ENCODE measurements at places on chromosomes 6 and 20.

DNA sequence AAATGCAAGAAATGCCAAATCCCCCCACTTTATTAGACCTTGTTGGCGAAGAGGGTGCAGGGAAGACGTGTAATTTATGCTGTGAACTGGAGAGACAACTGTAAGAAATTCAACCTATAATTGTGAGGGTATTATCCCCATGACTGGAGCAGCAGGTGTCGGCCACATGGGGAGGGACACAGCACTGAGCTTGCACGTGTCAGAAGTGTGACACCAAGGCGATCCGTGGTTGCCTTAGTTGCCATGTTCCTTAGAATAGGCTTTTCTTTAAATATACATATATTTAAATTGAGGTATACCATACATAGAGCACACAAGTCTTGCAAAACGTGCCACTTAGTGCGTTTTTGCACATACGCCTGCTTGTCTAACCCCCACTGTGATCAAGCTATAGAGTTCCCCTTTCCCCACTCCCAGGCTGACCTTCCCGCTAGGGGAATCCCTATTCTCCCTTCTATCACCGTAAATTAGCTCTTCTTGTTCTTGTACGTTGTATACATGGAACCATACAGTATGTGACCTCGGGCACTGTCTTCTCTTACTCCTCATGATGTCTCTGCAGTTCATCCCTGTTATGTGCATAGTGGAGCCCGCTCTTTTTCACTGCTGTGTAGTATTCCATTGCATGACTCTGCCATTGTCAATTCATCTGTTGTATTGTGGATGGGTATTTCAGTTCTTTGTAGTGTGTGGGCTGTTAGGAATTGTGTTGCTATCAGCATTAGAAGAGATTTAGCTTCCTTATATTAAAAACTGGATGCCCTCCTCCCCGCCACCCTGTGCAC is 81.6 kb upstream of the PMEPA1 start:
- no peak for DNase-seq

DNA sequence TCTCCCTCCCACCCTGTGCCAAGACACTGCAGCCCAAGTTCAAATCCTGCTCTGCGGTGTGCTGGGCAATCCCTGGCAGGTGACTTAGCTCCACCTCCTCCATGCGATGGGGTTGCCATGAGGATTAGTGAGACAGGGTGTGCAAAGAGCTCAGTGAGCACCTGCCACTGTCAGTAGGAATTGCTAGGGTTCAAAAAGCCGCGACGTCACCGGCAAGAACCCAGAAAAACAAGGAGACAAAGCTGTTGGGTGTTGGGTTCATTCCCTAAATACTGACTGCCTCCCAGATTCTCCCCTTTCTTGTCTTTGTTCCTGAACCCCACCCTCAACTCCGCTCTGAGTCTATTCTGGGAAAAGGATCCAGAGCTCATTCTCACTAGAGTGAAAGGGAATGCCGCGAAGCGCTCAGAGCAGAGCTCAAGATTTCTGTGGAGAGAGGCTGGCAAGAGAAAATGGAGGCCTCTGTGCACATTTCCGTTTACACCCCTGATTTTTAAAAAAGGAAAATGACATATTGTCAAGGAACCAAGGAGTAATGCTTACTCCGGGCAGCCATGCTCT is 13.3 kb downstream of the PMEPA1 start:
- no peak for DNase-seq

- DNase-seq: no peak
Measured at GRCh38 chr20:43723186-43723585, 3.6 kb downstream of the GTSF1L start.

DNA sequence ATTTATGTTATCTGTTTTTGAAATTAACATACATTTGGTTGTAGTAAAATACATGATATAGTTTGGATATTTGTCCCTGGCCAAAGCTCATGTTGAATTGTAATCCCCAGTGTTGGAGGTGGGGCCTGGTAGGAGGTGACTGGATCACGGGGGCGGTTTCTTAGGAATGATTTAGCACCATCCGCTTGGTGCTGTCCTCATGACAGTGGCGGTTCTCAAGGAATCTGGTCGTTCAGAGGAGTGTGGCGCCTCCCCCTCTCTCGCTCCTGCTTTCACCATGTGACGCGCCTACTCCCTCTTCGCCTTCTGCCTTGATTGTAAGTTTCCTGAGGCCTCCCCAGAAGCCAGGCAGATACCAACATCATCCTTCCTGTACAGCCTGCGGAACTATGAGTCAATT is 29.0 kb downstream of the CTCFL start:
- DNase-seq: no peak

DNA sequence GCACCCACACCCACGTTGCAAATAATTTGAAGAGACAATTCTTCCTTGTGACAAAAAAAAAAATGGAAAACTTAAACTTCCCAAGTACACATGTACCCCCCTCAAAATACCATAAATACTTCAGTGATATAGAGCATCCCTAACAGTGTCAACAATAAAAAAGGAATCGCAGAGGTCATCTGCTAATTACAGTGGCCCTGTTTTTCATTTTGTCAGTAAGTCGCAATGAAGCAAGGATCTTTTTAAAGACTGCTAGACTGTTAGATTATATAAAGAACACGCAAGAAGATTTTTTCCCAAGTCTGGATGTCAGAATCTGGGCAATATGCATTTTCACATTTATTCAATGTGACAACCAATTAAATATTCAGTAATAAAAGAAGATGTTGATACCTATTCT is 93.9 kb downstream of the EPB41L2 start:
- DNase-seq: no peak

DNA sequence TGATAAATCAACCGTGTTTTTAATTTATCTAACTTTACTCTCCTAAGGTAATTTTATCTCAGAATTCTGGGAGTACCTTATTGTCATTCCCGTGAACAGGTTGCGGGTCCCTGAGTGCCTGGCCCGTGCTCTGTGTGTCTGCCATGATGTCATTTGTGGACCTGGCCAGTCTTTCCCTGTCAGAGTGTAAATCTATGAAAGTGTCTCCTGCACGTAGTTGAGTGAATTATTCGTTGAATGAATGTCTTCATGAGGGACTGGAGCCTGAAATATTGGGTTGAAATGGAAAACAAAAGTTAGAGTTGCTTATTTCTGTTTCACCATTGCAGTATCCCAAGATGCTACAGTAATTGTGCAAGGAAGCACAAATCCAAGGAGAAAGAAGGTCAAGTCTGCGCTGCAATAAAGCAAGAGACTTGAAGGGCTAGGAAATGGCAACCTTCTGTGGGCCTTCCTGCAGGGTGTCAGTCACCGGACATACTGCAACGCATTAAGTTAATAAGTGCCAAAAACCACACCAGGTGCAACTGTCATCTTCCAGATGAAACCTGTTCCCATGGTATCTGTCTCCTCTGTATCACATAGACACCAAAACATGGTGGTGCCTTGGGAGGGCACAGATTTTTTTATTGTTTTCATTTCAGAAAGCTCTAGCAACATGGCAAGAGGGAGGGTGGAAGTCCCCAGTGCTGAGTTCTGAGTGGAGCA is 135.5 kb downstream of the ZDHHC14 start:
- no peak for DNase-seq

- no peak for DNase-seq
Measured at GRCh38 chr20:14189794-14190402, 147.5 kb downstream of the FLRT3 start.

DNA sequence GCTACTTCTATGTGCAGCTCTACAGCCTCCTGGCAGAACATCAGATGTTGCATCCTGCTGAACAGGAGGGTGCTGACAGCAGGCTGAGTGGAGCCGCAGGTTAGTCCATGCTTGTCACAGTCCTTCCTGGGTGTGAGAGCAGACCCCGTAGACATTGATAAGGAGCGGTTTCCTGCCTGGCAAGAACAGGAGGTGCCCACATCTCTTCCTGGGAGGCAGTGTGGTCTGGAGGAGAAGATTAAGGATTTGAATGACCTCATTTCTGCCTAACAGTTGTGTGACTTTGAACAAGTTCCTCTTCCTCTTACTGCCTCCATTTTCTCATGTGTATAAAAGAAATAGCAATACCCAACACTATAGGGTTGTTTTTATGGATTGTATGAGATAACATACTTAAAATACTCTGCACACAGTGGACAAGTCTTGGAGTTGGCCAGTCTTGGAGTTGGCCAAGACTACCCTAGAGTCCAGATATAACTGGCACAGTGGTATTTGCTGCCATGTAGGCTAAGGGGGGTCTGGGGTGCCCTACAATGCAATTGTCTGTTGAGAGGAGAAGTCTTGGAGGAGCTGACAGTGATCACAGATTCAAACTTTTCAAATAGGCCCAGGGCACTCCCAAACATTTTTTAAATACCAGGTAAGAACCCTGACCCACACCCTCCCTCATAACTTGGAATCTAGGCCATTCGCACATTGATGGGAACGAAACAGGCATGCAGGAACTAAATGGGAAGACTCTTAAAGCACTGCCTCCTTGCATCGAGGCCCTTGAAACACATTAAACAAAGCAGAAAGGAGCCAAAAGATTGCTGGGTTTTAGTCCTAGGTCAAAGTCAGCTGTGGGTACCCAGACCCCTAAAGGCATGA is 32.6 kb upstream of the TBC1D7 start:
- no peak for DNase-seq

DNA sequence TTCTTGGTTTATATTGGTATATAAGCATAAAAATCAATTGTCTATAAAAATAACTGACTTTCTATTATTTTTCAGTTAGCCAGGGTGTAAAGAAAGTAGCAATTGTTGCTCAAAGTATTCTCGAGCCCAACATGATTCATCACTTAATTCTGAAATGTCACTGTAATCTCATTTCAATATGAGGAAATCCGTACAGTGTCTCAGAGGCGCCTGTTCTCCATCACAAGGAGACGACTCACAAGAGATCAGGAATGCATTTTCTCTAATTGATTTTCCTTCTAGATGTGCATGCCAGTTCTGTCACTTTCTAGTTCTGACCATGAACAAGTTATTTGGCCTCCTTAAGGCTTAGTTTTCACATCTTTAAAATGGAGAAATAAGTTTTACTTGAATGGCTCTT is 753.1 kb downstream of the MAFB start:
- DNase-seq: no peak

DNA sequence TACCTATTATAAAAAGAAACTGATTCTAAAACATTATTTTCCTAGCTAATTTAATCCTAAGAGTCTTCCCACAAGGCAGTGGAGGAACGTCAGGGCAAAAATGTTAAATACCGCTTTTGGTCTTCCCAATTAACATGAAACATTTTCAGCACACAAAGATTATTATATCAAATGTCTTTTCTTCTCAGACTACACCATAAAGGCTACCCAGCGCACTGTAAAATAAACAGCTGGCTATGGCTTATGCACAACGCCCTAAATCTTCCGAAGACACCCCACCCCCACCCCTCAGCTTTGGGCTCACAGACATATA is 1.0 kb downstream of the NUDT3 start:
- no peak for DNase-seq

- DNase-seq: no peak
Measured at GRCh38 chr6:90646940-90647339, 60.1 kb upstream of the MAP3K7 start.

DNA sequence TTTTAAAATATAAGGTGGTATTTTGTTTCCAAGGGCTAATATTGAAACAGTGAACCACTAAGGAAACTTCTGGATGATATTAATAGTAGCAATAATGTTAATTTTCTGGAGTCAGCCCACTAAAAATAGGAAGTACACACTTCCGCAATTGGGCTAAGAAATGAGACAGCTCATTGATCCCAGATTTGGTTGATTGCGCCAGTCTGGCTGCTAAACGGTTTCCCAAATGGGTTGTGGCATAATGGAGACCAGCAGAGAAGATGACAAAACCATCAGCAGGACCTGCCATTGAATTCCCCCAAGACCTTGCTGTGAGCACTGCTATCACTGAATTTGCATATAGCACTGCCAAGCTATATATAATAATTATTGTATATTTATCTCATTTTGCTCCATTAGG is 71.2 kb upstream of the SGK1 start:
- no peak for DNase-seq

GRCh38 chr6:52438926-52439325 is 18.8 kb downstream of the EFHC1 start:
- DNase-seq: no peak

DNA sequence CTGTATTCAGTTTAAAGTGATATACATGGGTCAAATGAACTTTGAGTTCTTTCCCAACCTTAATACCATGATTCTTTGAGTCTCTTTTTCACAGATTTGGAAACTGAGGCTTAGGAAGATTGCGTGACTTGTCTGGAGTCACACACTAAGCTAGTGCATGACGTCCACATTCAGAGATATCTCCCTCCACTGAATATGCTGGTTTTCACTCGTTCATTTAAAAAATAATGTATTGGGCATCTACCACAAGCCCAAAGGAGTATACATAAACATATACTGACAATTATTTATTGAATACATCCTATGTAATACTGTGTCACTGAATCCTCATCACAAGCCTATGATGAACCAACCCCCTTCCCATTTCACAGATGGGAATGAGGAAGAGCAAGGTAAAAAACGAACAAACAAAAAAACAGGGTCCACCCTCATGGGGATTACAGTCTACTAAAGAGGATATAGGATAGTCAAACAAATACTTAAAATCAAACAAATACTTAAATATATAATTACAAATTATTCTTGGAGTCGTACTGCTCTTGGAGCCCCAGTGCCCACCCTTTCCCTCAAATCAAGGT is 611 bp upstream of the TM9SF4 start:
- no peak for DNase-seq

DNA sequence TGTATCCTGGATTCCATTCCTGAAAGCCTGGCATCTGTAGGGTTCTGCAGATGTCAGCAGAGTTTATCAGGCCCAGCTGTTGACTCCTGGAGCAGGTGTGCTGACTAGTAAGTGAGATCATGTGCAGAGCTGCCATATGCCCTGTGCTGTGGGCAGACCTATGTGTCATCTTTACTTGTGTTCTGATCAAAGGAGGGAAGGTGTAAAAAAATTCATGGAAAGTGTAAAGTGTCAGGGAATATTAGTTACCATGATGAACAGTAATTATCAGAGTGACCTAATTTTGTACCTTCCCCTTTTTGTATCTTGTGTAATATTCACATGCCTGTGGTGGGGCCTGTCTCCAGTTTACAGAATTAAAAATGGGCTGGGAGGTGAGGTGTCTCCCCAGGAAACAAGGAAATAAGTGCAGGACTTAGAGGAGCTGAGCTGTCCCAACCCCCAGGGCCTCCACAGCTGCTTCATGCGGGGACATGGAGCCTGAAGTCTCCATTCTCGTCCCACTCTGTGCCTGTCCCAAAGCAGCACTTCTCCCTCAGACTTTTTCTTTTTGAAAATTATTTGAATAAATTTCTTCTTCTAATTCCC is 148.2 kb upstream of the GGTLC1 start:
- no peak for DNase-seq

GRCh38 chr20:41049451-41049850 is 20.8 kb downstream of the TOP1 start:
- DNase-seq: no peak
